IMR-90 (cell line): ENCODE measurements at places on chromosomes 7 and 10. TPM values are rescaled to one million over a fixed set of nuclear protein-coding genes. Genes with fewer than 3 reads are reported as not detected.
A peak's percentile ranks its signal among the peaks of the same experiment; 100 is the strongest.

The C7orf57 gene
- not detected in 2 replicates for polyA plus RNA-seq

The FAM13C gene
- polyA plus RNA-seq: 1.1 and 1.6 TPM in 2 replicates

The EBLN1 gene
- not detected in 2 replicates for polyA plus RNA-seq

The KLF14 gene
- 0.05 and 0.07 TPM in 2 replicates for polyA plus RNA-seq

The CRTAC1 gene
- not detected in 2 replicates for polyA plus RNA-seq

The NYAP1 gene
- polyA plus RNA-seq: 1.3 and 1.5 TPM in 2 replicates

The MYOF gene
- 197 and 221 TPM in 2 replicates for polyA plus RNA-seq

DNA sequence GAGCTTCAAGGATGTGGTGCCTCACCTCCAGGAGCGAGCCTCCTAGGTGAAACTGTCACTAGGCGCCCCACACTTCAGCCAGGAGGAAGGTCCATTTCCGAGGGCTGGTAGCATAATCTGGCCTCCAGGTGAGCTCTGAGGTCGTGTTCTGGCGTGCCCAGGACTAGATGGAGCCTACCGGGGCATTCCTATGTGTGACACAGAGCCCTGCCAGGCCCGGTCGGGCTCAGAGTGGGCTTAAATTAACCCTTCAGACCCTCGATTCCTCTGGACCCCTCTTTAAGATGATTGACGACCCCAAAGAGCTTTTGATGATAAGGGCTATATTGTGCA lies 233.1 kb downstream of the EBF3 start:
- no peak for DNase-seq
- H3K27me3 ChIP-seq: no peaks in the 10 kb centered on the region
- H3K27ac ChIP-seq: no peak overlapping the region
- H3K36me3 ChIP-seq: no peaks in the 10 kb centered on the region
- no peaks in the 10 kb centered on the region for H3K4me1 ChIP-seq

DNA sequence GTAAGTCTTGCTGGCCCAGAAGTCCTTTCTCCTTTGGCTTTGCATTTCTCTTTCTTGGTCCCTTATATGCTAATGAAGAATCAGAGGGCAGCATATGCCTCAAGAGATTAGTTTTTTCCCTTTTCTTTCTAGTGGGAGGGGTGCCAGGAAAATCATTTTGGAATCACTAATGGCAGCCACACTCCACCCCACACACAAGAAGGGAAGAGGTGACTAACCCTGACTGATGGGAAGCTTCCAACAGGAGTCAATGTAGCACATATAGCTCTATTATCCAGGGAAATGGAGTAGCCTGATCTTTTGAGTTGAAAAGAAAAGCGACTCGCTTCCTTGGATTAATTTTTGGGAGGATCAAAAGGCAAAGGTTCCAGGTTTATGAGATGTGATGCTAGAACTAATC lies 225.3 kb downstream of the KIF20B start:
- H3K27ac ChIP-seq: no peak overlapping the region
- no peaks in the 10 kb centered on the region for H3K36me3 ChIP-seq
- H3K4me3 ChIP-seq: no peak overlapping the region
- no peaks in the 10 kb centered on the region for H3K27me3 ChIP-seq

GRCh38 chr10:105010411-105011121 lies 369.5 kb downstream of the SORCS3 start:
- H3K27ac ChIP-seq: no peak overlapping the region
- H3K36me3 ChIP-seq: no peaks in the 10 kb centered on the region
- H3K4me1 ChIP-seq: no peaks in the 10 kb centered on the region
- no peaks in the 10 kb centered on the region for H3K27me3 ChIP-seq

DNA sequence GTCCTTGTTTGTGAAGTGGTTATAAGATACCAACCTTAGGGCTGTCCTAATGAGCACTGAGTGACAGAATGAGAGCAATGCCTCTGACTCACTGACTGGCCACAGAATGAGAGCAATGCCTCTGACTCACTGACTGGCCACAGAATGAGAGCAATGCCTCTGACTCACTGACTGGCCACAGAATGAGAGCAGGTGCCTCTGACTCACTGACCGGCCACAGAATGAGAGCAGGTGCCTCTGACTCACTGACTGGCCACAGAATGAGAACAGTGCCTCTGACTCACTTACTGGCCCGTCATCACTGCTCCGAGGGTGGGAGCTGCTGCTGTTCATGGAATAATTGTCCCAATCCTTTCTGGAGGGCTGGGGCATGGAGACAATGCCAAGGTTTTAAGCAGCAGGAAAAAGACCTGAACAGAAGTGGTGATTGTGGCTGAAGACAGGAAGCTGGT lies 265.2 kb upstream of the PPP2R2D start:
- no peaks in the 10 kb centered on the region for H3K27me3 ChIP-seq
- no peak overlapping the region for H3K27ac ChIP-seq
- H3K36me3 ChIP-seq: no peaks in the 10 kb centered on the region
- H3K4me3 ChIP-seq: no peak overlapping the region

GRCh38 chr10:100978901-100979195 lies 8.4 kb downstream of the MRPL43 start:
- peaks cover 31% of the 10 kb centered on the region for H3K36me3 ChIP-seq
- H3K27me3 ChIP-seq: no peaks in the 10 kb centered on the region
- no peaks in the 10 kb centered on the region for H3K4me1 ChIP-seq
- H3K27ac ChIP-seq: no peak overlapping the region
- no peak overlapping the region for H3K4me3 ChIP-seq

DNA sequence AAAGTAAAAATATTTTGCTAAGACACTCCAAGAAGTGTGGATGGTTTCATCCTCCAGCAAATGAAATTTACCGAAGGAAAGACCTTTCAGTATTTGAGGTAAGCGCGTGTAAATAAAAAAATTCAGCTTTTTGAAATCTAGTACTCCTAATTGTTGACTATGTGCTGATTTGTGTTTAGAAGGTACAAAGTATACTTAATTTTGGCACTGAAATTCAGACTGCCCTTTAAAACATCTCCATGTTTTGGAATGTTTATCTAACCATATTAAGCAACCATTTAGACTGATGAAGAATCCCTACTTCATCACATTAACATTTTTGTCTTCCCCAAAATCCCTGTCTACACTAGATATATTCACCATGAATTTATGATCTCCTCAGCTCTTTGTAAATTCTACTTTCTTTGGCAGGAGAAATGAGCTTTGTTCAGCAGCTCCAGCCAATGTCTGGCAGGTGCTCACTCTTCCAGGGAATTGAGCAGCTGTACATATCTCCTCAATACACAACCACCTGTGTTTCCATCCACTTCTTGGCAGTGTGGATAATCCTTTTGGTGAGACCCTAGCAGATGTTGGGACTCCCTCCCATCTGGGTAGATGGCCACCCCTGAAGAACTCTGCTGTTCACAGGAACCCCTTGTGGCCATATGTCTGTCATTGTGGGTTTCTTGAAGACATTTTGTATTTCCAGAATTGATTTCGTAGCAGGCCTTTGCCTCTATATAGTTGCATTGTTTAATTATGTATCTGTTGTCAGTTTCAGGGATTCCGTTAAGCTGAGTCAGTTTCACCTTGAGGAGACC lies 129.4 kb upstream of the SAMD8 start:
- peaks cover 3% of the 10 kb centered on the region; the same call in 1 of the 2 replicates for H3K4me1 ChIP-seq
- no peak for DNase-seq
- H3K27me3 ChIP-seq: no peaks in the 10 kb centered on the region
- peaks cover 26% of the 10 kb centered on the region for H3K36me3 ChIP-seq
- H3K4me3 ChIP-seq: no peak overlapping the region
- no peak overlapping the region for H3K27ac ChIP-seq

DNA sequence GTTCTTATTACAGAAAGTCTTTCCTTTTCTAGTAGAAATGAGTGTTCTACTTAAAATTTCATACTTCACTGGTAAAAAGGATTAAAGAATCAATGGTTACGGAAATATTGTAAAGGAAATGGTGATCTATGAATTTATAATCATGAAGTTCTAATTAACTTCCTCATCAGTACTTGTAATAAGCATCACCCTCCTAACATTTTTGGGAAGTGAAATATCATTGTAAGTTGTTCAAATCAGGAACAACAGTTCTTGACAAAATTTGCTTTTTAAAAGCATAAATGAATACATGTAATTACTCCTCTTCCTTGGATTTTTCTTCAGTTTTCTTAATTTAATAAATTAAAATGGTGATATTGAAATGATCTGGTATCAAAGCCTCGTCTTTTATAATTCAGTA lies 5.6 kb upstream of the PCGF5 start:
- no peak overlapping the region for H3K27ac ChIP-seq
- peaks cover 2% of the 10 kb centered on the region; the same call in 1 of the 2 replicates for H3K4me1 ChIP-seq
- no peak overlapping the region for H3K4me3 ChIP-seq
- no peaks in the 10 kb centered on the region for H3K36me3 ChIP-seq

- H3K36me3 ChIP-seq: no peaks in the 10 kb centered on the region
- DNase-seq: no peak
- H3K4me1 ChIP-seq: no peaks in the 10 kb centered on the region
- H3K27ac ChIP-seq: no peak overlapping the region
- H3K4me3 ChIP-seq: no peak overlapping the region
These were observed 192.2 kb upstream of the HPS1 start for GRCh38 chr10:98638920-98639319.

- no peak overlapping the region for H3K27ac ChIP-seq
- H3K27me3 ChIP-seq: peaks cover 46% of the 10 kb centered on the region
- H3K4me1 ChIP-seq: no peaks in the 10 kb centered on the region
- H3K4me3 ChIP-seq: no peak overlapping the region
These were observed 83.2 kb downstream of the FOXL3 start for GRCh38 chr7:372932-373791.

DNA sequence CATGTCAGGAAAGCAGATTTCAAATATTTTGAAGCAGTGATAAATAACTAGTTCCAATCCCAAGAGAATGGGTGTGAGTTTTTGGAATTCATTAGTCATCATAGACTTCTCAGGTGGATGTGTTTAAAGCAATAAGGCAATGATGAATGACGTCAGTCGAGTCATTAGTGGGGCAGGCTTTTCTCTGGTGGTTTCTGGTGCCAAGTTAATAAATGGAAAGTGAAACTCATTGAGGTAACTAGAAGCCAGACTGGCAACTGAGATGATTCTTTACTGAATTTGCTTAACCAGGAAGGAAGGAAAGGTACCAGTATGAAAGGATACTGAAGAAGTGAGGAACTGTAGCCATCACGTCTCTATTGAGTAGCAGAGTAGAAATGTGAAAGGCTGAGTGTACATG lies 311.0 kb downstream of the GPAM start:
- no peaks in the 10 kb centered on the region for H3K27me3 ChIP-seq
- DNase-seq: no peak
- H3K36me3 ChIP-seq: no peaks in the 10 kb centered on the region
- no peaks in the 10 kb centered on the region for H3K4me1 ChIP-seq
- H3K27ac ChIP-seq: no peak overlapping the region

DNA sequence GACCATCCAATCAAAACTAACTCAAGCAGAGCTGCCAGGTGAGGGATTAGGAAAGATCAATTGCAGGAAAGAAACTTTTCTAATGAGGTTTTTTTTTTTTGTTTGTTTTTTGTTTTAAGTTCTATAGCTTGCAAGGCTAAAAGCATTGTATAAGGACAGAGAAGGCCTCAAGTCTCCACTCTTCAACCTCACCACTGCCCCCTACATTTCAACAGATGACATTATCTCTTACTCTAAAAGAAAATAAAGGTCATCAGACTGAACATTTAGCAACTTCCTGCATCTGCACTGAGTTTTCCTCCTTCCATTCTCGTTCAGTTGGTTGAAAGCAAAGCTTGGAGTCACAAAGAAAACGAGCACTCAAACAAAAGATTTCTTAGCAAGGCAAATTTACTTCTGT lies 45.2 kb upstream of the EXOC4 start:
- no peaks in the 10 kb centered on the region for H3K36me3 ChIP-seq
- no peaks in the 10 kb centered on the region; the same call in 1 of the 2 replicates for H3K27me3 ChIP-seq
- no peaks in the 10 kb centered on the region for H3K4me1 ChIP-seq

DNA sequence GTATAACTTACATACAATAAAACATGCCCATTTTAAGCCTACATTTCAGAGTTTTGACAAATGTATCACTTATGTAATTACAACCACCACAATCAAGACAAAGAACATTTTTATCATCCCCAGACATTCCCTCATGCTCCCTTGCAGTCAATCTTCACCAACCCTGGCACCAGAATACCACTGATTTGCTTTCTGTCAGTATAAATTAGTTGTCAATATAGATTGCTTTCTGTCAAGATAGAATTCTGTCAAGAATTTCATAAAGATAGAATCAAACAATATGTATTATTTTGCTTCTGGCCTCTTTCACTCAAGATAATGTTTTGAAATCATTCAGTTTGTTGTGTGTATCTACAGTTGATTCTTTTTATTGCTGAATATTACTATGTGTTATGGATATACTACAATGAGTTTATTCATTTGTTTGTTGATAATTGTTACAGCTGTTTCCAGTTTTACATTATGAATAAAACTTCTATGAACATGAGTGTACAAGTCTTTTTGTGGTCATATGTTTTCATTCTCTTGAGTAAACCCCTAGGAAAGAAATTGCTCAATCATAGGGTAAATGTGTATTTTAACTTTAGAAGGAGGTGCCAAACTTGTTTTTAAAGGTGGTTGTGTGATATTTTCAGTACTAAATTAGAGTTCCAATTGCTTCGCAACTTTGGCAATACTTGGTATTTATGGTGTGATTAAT lies 56.9 kb downstream of the IFIT5 start:
- H3K4me1 ChIP-seq: peaks cover 15% of the 10 kb centered on the region
- peak; percentile 54 for DNase-seq
- no peak overlapping the region for H3K4me3 ChIP-seq
- H3K36me3 ChIP-seq: no peaks in the 10 kb centered on the region

DNA sequence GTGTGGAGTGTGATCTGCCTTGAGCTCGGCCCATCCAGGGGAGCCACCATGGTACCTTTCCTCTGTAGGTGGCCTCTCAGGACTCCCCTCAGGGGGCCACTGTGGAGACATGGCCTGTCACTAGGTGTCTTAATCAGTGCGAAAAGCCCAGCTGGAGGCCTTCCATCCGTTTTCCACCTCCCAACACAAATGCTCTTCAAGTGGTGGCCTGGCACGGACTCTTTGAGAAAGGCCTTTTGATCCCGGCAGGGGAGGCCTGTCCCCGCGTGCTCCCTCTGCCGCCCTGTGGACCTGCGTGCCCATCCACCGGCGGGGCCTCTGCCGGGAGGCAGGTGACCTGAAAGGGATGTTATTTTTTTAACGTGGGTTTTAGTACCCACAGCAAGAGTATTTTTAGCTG lies 149.5 kb downstream of the RGS10 start:
- H3K36me3 ChIP-seq: peaks cover 43% of the 10 kb centered on the region
- peaks cover 22% of the 10 kb centered on the region for H3K4me1 ChIP-seq
- no peaks in the 10 kb centered on the region for H3K27me3 ChIP-seq

GRCh38 chr7:80879849-80880248 lies 39.0 kb downstream of the SEMA3C start:
- no peak overlapping the region for H3K4me3 ChIP-seq
- peak; percentile 84 for DNase-seq
- H3K27me3 ChIP-seq: no peaks in the 10 kb centered on the region
- H3K4me1 ChIP-seq: peaks cover 6% of the 10 kb centered on the region
- no peaks in the 10 kb centered on the region; the same call in 1 of the 2 replicates for H3K36me3 ChIP-seq

GRCh38 chr7:79923953-79924352 lies 210.7 kb upstream of the GNAI1 start:
- H3K27me3 ChIP-seq: no peaks in the 10 kb centered on the region
- DNase-seq: peak; percentile 75
- H3K27ac ChIP-seq: no peak overlapping the region
- no peak overlapping the region for H3K4me3 ChIP-seq

DNA sequence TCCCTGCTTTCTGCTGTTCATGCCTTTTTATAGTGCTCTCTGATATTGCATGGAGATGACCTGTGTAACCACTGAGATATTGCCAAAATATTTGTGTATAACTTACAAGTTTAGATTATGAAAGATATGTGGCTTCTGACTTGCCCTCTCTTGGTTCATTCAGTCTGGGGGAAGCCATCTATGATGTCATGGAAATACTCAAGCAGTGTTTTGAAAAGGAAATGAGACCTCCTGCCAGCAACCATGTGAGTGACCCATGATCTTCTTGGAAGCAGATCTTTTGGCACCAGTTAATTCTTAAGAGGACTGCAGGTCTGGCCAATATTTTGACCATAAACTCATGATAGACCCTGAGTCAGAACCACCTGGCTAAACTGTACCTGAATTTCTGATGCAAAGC lies 183.0 kb downstream of the THSD7A start:
- no peaks in the 10 kb centered on the region for H3K27me3 ChIP-seq
- no peaks in the 10 kb centered on the region for H3K36me3 ChIP-seq
- H3K4me1 ChIP-seq: no peaks in the 10 kb centered on the region
- DNase-seq: no peak
